ENCODE measurements at places on chromosomes 7 and 10.

DNA sequence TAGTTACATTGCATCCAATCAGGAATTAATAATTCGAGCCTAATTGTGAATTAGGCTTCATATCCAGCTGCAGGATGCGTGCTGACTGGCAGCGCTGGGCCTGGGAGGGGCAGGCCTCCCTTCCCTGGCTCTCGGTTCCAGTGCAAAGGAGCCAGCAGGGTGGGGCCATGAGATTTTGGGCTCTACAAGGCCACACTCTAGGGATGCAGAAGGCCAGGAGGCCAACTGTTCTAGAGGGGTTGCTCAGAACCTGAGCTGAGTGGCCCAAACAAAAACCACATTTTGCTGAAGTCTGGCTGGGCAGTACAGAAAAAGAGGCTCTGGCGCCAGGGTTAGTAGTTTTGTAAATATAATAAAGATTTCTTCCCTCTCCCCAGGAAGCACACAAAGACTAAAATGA is 72.3 kb downstream of the CLEC2L start:
- no peak for DNase-seq

GRCh38 chr7:58087536-58088190 is 637.7 kb downstream of the ZNF716 start:
- DNase-seq: no peak

- DNase-seq: no peak
Measured at GRCh38 chr7:108246227-108246837, 116.2 kb upstream of the LAMB4 start.

DNA sequence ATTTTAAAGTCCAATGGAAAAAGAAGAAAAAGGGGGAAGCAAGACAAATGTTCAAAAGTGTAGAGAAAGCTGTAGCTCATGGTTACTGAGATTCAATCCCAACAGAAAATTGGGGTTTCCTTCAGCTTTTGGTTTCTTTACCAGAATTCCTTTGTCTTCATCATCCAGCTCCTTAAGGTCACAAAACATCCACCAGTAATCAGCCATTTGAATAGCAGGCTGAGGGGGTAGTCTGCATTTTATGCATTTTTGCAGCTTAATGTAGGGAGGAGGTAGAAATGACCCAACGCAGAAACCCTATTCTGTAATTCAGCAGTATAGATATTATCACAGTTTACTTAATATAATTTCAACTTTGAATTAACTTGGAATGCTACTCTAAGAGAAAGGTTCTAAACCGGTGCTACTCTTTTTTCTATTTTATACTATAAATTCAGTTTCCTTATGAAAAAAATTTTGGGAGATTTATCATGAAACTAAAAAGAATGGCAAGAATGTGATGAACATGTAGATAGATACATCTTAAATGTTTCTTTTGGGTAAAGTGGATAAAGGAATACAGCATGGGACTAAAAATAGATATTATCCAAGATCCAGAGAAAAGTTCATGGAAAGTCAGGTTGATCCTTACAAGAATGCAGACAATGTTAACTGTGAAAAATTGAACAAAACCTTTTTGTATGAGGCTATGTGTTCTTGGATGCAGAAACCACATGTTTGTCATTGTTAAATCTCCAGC is 596.9 kb downstream of the PHTF2 start:
- DNase-seq: no peak

DNA sequence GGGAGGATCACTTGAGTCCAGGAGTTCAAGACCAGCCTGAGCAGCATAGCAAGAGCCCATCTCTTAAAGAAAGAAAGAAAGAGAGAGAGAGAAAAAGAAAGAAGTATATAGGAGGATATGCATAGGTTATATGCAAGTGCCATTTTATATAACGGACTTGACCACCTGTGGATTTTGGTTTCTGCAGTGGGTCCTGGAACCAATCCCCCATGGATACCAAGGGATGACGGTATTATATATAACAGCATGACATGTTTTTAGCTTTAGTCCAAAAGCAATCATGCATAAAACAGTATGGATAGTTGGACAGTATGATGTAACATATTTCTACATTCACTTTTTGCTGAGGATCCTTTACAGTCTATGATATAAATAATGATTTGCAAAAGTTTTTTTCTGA is 45.3 kb downstream of the DLD start:
- DNase-seq: no peak

- DNase-seq: no peak
Measured at GRCh38 chr7:149220534-149220933, 18.9 kb upstream of the ZNF212 start.

GRCh38 chr7:85004402-85004801 is 182.5 kb downstream of the SEMA3D start:
- DNase-seq: no peak

GRCh38 chr10:4137299-4137698 is 352.3 kb upstream of the KLF6 start:
- no peak for DNase-seq

DNA sequence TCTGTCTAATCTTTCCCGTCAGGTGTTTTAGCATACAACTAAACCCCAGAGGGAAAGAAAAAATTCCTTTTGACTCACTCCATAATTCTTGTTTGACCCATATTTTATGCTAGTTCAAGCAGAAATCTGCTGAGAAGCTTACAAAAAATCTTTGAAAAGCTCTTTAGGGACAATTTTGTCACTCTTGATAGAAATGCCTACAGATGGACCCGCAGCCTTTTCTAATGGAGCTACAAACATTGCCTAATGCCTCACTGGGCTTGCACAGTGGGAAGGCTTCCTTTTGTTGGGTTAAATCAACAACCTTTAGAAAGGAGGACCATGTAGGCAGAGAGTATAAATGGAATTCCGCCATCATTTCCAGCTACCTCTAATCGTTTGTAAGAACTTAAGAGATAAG is 344.5 kb downstream of the PCLO start:
- no peak for DNase-seq

- no peak for DNase-seq
Measured at GRCh38 chr7:91025906-91026390, 238.3 kb upstream of the FZD1 start.

DNA sequence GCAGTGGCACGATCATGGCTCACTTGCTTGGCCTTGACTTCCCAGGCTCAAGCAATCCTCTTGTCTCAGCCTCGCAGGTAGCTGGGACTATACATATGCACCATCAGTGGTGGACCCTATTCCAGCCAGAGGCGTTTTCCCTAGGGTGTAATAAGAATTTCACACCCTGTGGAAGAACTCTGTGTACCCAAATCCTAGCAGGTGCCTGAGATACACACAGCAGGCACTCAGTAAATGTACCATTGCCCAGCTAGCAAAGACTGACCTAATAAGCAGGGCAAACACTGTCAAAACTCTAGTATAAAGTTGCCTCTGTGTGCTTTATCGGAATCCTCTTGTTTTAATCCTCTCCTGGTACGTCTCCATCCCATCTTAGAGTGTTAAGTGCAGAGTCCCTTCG is 33.7 kb upstream of the BHLHA15 start:
- DNase-seq: no peak

DNA sequence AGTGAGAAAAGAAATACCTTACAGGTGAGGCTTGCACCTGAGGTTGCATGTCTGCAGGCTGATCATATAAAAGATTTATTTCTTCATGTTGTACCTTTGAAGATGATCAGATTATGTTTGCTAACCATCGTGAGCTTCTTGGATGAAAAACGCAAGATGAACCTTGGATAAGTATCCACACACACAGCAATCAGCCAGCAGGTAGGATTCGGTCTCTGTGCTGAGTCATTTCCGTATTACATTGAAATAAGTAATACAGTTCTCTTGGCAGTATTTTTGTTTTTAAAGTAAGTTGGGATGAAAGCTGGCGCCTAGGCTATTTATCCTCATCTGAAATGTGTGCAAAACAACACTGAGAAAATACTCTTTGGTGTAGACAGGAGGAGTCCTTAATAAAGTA is 109.0 kb upstream of the PRKCQ start:
- no peak for DNase-seq

DNA sequence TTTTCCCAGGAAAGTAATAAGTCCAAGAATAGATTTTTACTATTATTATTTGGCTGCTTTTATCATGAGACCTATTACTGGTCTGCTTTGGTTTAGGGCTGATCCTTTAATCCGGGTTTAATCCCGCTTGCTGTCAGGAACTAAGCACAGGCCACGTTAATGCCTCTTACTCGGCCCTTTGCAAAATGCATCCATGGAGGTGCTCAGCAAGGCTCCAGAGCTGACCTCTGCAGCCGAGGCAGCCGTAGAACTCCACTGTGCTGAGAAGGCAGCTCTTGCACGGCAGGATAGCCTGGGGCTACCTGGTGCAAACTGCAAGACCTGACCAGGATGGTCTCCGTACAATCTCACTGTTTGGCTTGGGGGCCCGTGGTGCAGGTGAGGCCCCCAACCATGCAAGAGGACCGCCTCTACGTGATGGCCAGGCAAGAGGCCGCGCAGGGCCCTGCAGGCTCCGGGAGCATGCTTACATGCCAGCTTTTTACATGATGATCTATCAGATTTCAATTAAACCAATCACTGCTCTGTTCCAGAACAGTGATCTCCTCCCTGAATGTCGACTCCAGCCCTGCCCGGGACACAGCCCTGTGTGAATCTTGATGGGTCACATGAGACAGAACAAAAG is 10.4 kb upstream of the CALML3 start:
- no peak for DNase-seq
